ENCODE measurements at places on chromosomes 3 and 15.
A peak's percentile ranks its signal among the peaks of the same experiment; 100 is the strongest.

- DNase-seq = no peak
Measured at GRCh38 chr15:63022663-63023062, 19.9 kb upstream of the TPM1 start.

GRCh38 chr15:45102226-45102625, 11.7 kb downstream of the DUOX2 start:
- DNase-seq = no peak

- DNase-seq = no peak
Measured at GRCh38 chr15:68175526-68175925, 29.6 kb downstream of the CALML4 start.

GRCh38 chr3:25911525-25912295, 121.8 kb downstream of the OXSM start:
- DNase-seq = no peak

DNA sequence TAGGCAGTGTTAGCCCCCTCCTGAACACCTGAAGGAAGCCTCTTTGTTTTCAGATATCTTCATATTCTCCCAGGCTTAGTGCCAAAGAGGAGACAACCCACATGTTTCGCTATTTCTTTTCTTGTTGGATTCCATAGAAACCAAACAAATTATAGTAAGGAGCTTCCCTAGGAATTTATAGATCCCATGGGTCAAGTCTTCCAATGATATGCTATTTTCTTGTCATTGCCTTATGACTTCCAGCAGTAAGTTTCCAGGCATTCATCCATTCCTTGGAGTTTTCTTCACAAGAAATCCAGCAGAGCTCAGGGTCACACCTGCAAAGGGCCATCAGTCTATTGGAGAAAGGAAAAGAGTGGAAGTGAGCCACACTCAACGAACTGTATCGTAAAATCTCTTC, 9.9 kb upstream of the KCNMB2 start:
- no peak for DNase-seq

GRCh38 chr3:49410066-49410845, 1.5 kb downstream of the RHOA start:
- no peak for DNase-seq

- no peak for DNase-seq
Measured at GRCh38 chr15:91535856-91536500, 317.5 kb upstream of the SLCO3A1 start.

DNA sequence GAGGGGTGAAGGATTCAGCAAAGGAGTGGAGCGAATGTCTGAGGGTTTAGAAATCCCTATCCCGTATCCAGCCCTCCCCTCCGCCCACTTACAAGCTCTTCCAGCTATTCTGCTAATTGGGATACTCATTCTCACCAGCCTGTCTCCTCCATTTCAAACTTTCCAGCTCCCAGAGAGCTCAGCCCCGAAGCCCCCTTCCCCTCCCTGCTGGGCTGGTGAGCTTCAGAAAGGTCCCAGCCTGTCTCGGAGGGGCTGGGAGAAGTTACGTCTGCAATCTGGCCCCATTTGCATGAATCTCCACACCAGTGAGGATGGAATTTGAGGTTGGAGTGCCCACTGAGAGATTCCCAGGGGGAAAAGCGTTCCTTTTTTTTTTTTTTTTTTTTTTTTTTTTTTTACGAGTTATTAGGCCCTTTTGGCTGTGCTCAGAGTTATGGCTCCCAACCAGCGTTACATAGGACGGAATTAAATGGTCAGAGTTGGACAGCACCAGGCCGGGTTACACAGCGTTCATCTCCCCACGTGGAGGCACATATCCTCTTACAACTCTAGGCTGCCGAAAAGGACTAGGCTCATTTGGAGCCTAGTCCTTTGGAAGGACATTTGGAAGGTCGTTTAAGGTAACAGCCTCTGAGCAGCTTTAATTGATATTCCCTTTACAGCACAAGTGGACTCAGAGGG, 34.6 kb downstream of the FGD5 start:
- no peak for DNase-seq

- peak; percentile 31 for DNase-seq
Measured at GRCh38 chr3:62622553-62623174, 249.3 kb upstream of the FEZF2 start.

DNA sequence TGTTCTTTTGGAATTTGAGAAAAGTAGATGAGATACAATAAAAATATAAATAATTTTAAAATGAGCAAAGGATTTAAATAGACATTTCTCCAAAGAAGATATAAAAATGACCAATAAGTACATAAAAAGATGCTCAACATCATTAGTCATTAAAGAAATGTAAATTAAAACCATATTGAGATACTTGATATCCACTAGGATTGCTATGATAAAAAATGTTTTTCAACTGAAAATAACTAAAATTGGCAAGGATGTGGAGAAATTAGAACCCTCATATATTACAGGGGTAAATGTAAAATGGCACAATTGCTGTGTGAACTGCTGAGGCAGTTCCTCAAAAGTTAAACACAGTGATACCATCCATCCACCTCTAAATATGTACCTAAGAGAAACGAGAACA, 38.8 kb downstream of the LRRFIP2 start:
- no peak for DNase-seq

DNA sequence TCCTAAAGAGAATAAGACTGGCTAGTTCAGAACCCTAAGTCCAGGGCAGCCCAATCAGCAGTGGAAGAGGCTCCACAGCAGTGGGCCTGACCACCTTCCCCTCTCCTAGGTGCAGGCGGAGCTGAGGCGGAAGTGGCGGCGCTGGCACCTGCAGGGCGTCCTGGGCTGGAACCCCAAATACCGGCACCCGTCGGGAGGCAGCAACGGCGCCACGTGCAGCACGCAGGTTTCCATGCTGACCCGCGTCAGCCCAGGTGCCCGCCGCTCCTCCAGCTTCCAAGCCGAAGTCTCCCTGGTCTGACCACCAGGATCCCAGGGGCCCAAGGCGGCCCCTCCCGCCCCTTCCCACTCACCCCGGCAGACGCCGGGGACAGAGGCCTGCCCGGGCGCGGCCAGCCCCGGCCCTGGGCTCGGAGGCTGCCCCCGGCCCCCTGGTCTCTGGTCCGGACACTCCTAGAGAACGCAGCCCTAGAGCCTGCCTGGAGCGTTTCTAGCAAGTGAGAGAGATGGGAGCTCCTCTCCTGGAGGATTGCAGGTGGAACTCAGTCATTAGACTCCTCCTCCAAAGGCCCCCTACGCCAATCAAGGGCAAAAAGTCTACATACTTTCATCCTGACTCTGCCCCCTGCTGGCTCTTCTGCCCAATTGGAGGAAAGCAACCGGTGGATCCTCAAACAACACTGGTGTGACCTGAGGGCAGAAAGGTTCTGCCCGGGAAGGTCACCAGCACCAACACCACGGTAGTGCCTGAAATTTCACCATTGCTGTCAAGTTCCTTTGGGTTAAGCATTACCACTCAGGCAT, 33.7 kb downstream of the VIPR1 start:
- DNase-seq = no peak

GRCh38 chr15:31384568-31384967, 57.9 kb downstream of the KLF13 start:
- DNase-seq = no peak

- DNase-seq = no peak
Measured at GRCh38 chr3:170760174-170760526, 109.8 kb downstream of the RPL22L1 start.

DNA sequence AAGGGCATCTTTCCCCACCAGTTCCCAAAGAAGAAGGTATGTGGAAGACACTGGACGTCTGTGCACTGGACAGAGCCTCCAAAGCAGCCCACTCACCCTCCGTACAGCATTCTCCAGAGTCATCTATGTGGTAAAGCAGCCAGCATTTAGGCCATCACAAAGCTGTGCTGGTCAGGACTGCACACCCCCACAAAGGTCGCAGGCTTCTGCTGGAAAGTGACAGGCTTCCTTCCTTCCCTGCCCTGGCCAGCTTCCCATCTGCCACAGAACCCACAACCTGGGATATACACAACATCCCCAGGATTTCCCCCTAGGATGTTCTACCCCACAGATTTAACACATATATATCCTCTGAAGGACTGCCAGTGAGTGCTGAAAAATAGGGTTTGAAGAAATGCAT, 64.6 kb upstream of the GALNT15 start:
- DNase-seq = no peak
